ENCODE measurements at places on chromosomes 1 and 21. TPM values are rescaled to one million over a fixed set of nuclear protein-coding genes. Genes with fewer than 3 reads are reported as not detected.

Gene OR2T29
- total RNA-seq, result not detected

Gene C1orf185
- not detected for total RNA-seq

Gene RAB7B
- 13.8 TPM for total RNA-seq

Gene KCNT2
- 4.7 TPM for total RNA-seq

Gene ZNF644
- total RNA-seq, result 73.5 TPM

Gene TSPEAR
- total RNA-seq, result not detected

Gene AMY1B
- not detected for total RNA-seq

Gene RIT1
- 41.5 TPM for total RNA-seq

Gene OR2L2
- not detected for total RNA-seq

Gene SLAMF1
- total RNA-seq, result not detected

Gene CD5L
- total RNA-seq, result not detected

Gene PSMA5
- 47.8 TPM for total RNA-seq

Gene HAO2
- total RNA-seq, result under 0.01 TPM

Gene UTS2
- total RNA-seq, result not detected

Gene TDRD5
- not detected for total RNA-seq

Gene ESPN
- total RNA-seq, result not detected

Gene GPR37L1
- total RNA-seq, result not detected

Gene LCE2A
- total RNA-seq, result not detected

Gene SPRR2B
- not detected for total RNA-seq

Measured in hair follicle dermal papilla cell (primary cell).